CD4-positive, alpha-beta T cell treated with Interferon alpha-2 for 1 hour (primary cell): ENCODE measurements at places on chromosomes 12 and 14.

- peak; percentile 9 for DNase-seq
Observed at GRCh38 chr12:123767613-123768012, 5.5 kb downstream of the DNAH10 start.

GRCh38 chr12:53747095-53747494 lies 4.7 kb downstream of the CISTR start:
- DNase-seq = no peak

GRCh38 chr12:79524507-79525148 lies 166.1 kb downstream of the PAWR start:
- no peak for DNase-seq

DNA sequence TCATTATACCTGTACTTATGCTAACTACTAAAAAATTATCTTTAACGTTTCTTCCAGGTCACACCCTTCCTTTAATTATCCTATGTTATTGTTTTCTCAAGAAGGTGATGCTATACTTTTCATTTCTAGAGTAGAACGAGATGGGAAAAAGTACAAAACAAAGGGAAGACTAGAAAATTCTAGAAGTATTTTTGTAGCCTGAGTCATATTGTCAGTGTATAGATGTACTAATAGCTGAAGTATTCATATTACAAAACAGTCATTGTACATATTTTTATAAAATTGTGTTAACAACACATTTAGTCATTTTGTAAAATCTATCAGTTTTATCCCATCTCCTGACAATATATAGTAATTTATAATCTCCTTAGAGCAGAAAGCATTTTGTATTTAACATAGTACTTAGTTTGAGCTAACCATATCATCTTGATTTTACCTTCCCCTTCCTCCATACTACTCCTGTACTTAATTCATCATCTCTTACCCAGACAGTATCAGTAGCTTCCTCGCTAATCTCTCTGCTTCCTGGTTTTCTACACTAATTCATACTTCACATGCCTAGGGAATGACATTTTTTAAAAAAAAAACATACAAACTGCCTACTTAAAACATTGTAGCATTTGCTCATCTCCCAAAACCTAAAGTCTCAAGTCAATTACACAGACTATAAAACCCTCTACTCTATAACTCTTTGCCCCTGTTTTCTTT lies 920.9 kb downstream of the RPS29 start:
- no peak for DNase-seq

GRCh38 chr12:21155522-21156351 lies 24.7 kb downstream of the SLCO1B1 start:
- no peak for DNase-seq

DNA sequence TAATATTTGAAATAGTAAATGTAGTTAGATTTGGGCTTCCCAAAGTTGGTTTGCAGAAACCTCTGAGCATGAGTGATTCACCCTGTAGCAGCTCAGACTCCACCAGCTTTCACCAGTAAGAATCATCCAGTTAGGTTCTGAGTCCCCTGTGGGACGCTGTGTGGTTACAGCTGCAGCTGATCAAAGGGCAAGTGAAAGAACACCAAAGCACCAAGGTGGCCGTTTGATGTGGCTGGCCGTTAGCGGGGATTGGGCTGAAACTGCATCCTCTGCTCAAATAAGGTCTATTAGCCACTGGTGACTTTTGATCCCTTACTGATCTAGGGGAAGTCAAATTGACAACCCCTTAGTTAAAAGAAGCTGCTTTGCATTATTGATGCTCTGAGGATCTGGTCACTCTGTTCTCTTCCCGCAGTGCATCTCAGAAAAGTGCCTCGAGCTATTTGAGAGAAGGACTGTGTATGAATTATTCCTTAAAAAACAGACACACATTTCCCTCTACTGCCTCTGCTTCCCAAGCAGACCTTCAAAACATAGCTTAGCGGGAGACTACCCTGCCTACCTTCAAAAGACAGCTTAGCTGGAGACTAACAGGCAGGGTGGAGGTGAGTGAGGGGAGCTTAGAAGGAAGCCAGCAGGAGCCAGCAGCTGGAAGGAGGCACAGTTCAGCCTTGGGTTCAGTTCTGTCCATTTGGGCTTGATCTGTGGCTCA lies 3.7 kb downstream of the ABHD12B start:
- DNase-seq = peak; percentile 62

DNA sequence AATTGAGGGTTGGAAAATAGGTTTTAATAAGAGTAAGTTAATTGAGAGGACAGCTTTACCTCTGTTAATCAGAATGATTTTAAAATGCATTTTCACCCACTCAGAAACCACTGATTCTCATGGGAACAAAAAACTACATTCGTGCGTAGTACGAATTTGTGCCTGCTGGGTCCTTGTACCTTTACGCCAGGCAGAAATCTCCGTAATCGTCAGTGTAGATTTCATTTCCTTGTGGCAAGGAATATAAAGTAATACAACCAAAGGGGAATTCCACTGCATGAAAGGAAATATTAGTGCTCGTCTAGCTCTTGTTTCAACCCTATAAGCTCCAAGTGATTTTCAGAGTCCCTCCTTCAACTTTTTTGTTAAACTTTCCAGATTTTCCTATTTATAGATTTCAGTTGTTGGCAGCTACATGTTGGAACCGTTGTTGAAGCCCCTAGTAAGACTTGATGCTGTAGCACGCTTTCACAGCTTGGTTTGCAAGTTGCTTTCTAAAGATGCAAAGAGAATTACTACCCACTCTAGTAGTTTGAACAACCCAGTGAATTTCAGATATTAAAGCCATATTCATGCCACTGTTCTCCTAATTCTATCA lies 90.6 kb downstream of the ETV6 start:
- DNase-seq = no peak

GRCh38 chr12:64545081-64545382 lies 65.3 kb upstream of the RASSF3 start:
- no peak for DNase-seq

- no peak for DNase-seq
Observed at GRCh38 chr12:132881818-132882217, 5.6 kb downstream of the CHFR start.

- no peak for DNase-seq
Observed at GRCh38 chr14:99534863-99535262, 53.7 kb downstream of the CCNK start.

DNA sequence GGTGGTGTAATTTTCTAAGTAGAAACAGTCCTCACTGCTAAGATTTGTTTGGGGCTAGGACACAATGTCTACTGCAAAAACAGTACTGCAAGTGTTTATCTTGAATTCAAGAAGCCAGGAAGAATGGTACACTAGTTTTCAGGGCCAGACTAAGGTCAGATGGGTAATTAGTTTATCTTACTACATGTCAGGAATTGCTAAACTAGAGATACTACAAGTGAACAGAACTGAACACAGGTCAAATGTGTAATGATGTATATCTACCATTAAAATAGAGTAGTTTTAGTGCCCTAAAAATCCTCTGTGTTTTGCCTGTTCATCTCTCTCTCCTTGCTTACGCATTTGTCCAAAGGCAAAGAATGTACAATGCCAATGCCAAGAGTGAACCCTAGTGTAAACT lies 2.3 kb upstream of the RPL41 start:
- DNase-seq = no peak

- peak; percentile 58 for DNase-seq
Observed at GRCh38 chr14:101705733-101706508, 55.6 kb upstream of the PPP2R5C start.

DNA sequence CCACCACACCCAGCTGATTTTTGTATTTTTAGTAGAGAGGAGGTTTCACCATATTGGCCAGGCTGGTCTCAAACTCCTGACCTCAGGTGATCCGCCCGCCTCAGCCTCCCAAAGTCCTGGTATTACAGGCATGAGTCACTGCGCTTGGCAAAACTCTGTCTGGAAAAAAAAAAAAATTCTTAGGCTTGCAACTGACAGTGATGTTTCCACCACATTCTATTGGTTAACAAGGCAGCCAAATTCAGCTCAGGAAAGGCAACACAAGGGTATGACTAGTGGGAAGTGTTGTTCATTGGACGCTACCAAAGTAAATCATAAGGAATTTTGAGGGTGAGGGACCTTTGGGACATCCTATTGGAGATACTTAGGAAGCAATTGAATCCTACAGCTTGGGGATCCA lies 2.9 kb upstream of the SBNO1 start:
- no peak for DNase-seq

DNA sequence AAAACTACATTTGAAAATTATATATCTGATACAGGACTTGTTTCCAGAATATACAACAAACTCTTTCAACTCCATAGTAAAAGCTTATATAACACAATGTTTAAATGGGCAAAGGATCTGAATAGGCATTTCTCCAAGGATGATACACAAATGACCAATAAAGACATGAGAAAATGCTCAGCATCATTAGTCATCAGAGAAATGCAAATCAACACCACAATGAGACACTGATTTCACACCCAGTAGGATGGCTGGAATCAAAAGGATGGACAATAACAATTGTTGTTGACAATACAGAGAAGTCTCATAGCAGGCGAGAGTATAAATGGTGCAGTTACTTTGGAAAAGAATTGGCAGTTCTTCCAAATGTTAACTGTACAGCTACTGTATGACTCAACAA lies 394.9 kb downstream of the BCL11B start:
- no peak for DNase-seq

GRCh38 chr12:53074283-53074998 lies 4.7 kb downstream of the SPRYD3 start:
- no peak for DNase-seq

DNA sequence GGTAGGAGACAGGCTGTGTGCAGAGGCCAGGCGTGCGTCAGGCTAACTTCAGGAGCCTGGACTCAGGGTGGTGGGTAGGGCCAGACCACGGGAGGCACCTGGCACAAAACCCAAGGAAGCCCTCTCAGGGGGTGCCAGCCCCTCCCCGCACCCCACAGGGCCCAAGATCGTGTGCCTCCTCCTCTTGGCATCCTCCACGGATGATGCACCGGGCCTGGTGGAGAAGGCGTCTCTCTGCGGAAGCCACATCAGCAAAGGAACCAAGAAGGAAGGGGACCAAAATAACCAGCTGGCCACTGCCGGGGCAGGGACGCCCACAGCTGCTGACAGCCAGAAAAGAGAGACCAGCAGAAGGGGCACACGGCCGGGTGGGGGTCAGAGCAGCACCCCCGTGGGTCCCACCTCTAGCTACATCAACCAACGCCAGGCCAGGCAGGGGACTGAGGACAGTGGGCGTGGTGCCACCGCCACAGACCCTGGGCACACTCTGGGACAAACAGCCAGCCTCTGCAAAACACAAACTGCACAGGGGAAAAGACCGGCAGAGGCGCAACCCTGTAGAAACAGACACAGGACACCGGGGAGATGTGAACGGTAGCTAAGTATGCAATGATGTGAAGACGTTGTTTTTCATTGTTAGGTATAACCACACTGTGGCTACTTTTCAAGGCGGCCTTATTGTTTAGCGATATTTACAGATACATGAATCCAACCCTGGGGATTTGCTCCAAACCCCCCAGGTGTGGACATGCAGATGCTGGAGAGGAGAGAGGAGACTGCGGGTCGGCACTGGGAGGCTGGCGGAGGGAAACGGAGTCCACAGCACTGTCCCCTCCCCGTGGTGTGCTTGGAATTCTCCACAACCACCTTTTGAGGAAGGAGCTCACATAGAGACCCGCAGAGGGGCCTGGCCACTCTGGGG lies 26.1 kb upstream of the C14orf180 start:
- DNase-seq = no peak

- peak; percentile 84 for DNase-seq
Observed at GRCh38 chr14:91228112-91229004, 16.1 kb downstream of the GPR68 start.

- no peak for DNase-seq
Observed at GRCh38 chr12:51631591-51631990, 40.6 kb downstream of the SCN8A start.

GRCh38 chr12:76247026-76247646 lies 101.1 kb downstream of the BBS10 start:
- DNase-seq = no peak

- no peak for DNase-seq
Observed at GRCh38 chr12:119601877-119602733, 8.5 kb downstream of the TMEM233 start.

DNA sequence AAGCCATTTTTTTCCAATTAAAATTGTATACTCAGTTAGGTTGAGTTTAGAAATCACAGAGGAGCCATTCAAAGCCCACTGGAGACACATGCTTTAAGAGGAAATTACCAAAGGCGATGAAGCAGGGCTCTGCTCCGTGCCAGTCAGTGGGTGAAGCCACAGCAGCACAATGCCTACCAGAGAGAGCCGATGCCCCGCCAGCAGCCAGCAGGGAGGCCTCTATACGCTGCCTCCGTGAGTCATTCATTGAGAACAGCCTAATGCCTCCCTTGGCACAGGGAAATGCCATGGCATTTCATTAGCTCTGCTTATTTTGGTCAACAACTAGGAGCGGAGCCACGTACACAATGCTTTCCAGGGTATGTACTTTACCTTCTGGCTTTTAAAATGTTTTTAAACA lies 197.8 kb upstream of the FRMD6 start:
- no peak for DNase-seq

DNA sequence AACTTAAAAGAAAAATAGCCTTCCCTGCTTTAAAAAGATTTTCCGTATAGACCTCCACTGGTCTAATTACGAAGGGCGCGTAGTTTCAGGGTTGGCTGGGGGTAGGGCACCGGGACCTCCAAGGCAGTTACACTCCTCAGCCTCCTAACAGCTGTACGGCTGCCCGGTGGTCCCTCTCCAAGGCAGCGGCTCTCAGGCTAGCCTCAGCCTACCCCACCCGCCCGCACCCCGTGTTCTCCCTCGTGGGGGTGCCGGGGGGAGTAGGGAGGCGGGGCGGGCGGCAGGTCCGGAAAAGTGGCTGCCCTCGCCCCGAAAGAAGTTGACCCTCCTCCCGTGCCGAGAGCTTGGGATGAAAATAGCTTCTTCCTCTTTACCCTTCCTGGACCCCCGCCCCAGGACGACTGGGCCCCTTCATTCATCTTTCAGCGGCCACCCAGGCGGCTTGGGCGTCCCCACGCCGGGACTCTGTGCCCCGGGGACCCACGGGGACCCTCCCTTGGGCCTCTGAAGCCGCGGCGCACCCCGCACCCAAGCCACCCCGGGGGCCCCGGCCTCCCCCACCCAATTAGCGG lies 991 bp upstream of the RCOR1 start:
- DNase-seq = peak; percentile 4

- no peak for DNase-seq
Observed at GRCh38 chr12:92675092-92675865, 27.5 kb upstream of the PLEKHG7 start.

DNA sequence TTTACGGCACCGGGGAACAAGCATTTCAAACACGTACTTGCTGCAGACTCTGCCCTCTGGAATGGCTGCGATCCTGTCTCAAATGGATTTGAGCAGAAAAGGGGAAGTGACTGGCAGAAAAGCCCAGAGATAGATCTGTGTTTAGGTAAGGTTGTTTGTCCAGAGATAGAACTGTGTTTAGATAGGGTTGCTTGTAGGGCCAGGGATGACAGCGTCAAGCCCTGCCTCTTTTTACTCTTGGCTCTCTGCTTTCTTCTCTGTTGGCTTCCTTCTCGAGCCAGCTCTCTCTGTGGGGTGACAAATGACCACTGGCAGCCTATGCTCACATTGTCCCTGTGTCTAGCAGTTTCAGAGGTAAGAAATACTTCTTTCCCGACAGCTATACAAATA lies 11.4 kb downstream of the DGLUCY start:
- DNase-seq = no peak

GRCh38 chr12:29756741-29757390 lies 26.9 kb downstream of the TMTC1 start:
- DNase-seq = no peak
